EH (cell line): ENCODE measurements at places on chromosomes 11 and 22.

DNA sequence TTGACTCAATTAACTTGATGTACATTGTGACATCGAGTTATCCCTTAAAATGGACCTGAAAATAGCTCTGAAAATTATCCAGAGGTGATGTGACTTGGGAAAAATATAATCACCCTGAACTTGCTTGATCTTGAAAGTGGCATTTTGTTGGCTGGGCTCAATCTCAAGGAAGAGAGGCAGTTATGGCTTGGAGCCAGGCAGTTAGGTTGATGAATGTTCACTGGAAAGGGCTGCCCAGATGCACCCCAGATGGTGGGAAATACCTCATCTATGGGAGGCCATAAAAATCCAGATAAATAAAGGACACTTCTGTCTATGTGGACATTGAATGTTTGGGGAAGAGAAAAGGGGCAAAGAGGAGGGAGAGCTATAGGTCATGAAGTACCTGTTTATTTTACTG lies 55.7 kb upstream of the OR5AN1 start:
- no peak for DNase-seq

DNA sequence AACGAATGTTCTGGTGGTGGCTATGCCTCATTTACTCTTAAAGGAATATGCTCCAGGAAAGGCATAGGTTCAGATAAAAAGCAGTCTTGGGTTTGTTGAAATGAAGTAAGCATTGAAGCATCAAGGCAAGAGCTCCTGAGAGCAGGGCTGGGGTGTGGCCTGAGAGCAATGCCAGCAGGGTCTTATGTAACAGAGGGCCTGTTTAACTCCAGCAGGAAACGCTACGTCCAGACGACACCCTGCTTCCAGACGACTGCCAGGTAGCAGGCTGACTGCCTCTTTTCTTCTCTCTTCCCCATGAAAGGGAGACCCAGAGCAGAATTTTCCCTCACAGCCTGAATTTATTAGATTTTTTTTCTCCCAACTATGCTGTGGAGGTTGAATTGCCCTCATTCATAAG lies 127.2 kb upstream of the SLC5A12 start:
- no peak for DNase-seq

DNA sequence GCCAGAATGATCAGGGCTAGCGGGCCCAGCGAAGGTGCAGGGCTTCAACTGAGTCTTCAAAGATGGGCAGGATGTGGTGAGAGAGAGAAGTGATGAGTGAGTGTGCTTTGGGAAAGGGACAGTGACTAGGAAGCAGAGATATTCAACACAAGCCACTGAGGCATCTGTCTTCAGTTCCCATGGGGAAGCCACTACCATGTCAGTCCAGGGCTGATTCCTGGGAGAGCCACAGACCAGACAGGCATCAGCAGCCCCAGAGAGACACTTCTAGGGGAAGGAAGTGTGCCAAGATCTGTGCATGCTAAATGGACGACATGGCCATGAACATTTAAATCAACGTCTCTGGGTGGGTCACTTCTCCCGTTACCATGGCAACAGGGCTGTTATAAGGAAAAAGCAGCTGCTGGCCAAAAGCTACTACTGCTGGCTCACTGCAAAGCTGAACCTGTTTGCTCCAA lies 28.5 kb downstream of the P4HA3 start:
- peak; percentile 62 for DNase-seq

GRCh38 chr22:27990451-27990840 lies 71.4 kb upstream of the PITPNB start:
- no peak for DNase-seq

- DNase-seq, result no peak
Observed at GRCh38 chr22:27490080-27490479, 311.5 kb downstream of the MN1 start.

GRCh38 chr11:66112041-66112491 lies 42.0 kb downstream of the PACS1 start:
- peak; percentile 28 for DNase-seq

DNA sequence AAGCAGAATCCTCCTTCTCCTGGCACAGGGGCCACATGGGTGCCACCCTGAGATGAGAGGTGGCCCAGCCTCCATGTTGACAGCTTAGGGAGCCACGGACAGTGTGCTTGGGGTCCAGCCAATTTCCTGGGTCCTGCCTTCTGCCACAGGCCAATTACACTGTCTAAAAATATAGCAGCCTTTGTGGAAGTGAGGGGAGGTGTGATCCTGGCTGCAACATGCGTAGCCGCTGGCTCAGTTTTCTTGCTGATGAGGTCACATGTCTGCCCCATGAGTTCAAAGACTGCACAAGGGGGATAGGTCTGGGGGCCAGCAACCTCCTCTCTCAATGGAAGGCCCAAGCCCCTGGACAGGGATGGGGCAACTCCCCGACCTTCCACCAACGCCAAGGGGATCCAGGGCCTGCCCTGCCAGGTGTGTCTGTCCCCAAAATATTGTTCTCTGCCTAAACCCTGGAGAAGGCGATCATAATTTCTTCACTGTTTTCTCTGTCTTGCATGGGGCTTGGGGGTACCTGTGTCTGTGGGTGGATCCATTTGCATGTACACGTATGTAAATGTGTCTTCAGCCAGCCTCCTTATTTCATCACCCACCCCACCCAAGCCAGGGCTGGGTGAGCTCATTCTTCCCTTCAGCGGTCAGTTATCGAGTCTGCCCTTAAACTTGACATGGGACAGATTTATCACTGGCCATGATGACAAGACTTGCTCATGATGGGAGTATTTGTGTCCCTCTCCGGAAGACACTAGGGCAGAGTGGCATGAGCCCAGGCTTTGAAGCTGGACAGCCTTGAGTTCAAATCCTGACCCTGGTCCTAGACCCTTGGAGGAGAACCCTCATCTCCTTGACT lies 59.4 kb downstream of the OTOG start:
- no peak for DNase-seq
